Suppressor macrophage (primary cell): ENCODE measurements at places on chromosomes 11 and 22.

GRCh38 chr11:14299921-14300320 is 59.1 kb downstream of the RRAS2 start:
- no peak for DNase-seq

DNA sequence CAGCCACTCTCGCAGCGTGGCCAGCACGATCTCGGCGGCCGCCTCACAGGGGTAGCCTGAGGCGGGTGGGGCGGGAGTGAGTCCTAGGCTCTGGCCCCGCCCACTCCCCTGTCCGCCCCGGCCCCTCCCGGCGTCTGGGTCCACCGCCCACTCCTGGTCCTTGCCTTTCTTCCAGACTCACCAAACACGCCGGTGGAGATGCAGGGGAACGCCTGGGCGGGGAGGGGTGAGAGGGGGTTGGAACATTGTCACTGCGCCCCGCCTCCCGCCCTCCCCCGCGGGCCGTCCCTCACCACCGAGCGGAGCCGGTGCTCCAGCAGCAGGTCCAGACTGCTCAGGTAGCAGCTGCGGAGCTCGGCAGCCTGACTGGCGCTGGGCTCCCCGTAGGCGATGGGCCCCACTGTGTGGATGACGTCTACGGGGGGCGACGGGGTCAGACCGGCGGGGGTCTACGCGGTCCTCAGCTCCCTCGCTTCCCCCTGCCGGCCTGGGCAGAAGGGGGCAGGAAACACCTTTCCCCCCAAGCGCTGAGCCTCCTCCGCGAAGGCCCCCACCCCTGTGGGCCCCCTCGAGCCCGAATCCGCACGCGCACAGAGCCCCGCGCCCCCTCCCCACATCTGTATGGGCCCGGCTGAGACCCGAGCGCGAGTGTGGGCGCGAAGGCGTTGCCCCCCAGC is 13.2 kb downstream of the OTUB1 start:
- peak; percentile 62 for DNase-seq

GRCh38 chr11:59778122-59778521 is 22.9 kb downstream of the STX3 start:
- peak; percentile 17 for DNase-seq

- DNase-seq: no peak
Measured at GRCh38 chr11:18501629-18502028, 25.1 kb downstream of the TSG101 start.

GRCh38 chr11:12154871-12155668 is 44.7 kb downstream of the MICAL2 start:
- no peak for DNase-seq

DNA sequence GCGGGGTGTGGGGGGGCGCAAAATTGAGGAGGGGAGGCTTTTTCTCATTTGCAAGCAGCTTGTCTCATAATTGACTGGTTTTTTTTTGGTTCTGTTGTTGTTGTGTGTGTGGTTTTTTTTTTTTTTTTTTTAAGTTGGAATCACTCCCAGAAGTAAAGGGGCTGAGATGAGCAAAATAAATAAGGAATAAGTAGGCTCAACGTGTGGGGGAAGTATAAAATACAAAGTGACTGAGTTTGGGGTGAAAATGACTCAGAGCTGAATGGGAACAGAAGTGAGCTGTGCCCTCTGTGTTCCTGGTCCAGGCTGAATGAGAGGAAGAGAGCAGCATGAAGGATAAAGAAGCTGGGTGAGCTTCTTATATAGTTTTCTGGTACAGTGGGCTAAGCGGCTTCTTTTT is 90.0 kb downstream of the GRIK4 start:
- DNase-seq: peak; percentile 21

GRCh38 chr11:77821349-77821851 is 456 bp downstream of the AAMDC start:
- peak; percentile 24 for DNase-seq

- no peak for DNase-seq
Measured at GRCh38 chr11:61587541-61587941, 6.7 kb upstream of the SYT7 start.
